ENCODE measurements at places on chromosomes 7 and 10.

- no peak for DNase-seq
These were observed 327.4 kb downstream of the CDK14 start for GRCh38 chr7:90923541-90923997.

DNA sequence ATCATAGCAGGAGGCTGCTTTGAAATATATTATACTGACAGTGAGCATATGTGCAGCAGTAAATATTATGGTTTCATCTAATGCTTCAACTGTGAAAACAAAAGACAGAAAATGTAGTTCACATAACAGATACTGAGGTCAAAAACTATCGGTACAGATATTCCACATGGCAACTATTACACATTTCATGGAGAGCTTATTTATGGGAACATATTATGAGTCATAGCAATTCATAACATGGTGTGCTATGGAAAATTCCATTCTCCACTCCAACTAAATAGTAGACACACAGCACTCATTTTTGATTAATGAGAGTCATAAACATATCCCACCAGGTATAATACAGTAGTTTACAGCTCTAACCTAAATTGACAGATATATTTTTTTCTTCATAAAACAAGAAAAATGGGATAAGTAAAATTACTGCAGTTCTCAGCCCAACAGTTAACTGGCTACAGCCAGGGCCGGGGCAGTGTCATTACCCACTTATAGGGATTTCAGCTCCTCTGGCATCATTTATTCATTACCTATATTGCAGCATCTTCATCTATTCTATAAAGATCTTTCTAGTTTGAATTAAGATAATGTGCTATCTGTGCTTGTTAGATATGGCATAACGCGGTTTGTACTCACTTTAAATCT is 475.6 kb upstream of the KLF6 start:
- no peak for DNase-seq

- no peak for DNase-seq
These were observed 19.2 kb upstream of the MET start for GRCh38 chr7:116652793-116653192.

DNA sequence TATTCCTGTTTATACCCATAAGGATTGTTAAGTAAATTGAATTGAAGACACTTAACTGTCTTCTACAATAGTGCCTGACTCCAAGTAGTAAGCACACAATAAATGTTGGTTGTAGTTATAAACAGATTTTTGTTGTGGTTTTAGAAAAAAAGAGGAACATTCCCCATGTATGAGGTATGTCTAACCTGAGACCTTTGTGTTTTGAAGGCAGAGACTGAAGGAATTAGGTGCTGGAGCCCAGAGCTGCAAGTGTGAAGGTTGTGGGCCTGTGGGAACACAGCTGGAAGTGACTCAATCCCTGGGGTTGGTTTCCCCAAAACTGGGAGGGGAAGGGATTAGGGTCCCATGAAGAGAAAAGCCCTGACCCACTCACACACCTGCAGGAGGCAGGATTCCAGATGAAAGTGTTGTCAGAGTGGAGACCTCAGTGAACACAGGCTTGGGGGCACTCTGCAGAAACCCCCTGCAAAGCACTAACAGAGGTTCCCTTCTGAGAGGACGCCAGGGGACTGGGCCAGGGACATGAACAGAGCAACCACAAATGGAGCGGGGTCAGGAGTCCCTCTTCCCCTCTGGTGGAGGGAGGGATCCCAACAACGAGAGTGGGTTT is 265.1 kb upstream of the KLF14 start:
- DNase-seq, result no peak

- no peak for DNase-seq
These were observed 38.4 kb upstream of the PSAP start for GRCh38 chr10:71889388-71889987.

DNA sequence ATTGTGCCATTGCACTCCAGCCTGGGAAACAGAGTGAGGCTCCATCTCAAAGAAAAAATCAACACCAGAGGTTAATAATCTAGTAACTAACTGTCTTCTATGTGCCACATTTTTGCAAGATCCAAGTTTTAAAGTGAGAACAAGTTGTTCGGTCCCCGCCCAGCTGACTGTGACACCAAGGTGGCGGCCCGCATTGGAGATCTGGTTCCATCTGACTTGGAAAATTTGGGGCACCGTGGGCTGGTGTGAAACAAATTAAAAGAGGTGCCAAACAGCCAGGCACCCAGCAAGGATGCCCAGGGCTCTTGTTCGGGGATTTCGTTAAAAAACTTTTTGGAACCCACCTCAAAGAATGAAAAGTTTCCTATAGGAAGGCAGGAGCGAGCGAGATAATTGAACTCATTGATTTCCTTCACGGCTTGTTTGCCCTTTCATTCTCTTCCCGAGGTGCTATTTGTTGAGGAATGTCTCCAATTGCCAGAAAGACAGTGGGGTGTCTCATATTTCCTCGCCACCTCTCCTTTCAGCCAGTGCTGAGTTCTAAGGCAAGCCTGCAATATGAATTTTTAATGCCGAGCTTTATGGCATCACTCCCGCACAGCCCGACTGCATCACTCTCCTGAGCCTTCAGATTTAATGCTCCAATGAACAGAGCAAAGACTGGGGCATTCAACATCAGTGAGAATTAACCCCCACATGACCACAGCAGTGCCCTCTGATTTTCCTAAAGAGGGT is 156.9 kb upstream of the SH2B2 start:
- DNase-seq, result no peak

DNA sequence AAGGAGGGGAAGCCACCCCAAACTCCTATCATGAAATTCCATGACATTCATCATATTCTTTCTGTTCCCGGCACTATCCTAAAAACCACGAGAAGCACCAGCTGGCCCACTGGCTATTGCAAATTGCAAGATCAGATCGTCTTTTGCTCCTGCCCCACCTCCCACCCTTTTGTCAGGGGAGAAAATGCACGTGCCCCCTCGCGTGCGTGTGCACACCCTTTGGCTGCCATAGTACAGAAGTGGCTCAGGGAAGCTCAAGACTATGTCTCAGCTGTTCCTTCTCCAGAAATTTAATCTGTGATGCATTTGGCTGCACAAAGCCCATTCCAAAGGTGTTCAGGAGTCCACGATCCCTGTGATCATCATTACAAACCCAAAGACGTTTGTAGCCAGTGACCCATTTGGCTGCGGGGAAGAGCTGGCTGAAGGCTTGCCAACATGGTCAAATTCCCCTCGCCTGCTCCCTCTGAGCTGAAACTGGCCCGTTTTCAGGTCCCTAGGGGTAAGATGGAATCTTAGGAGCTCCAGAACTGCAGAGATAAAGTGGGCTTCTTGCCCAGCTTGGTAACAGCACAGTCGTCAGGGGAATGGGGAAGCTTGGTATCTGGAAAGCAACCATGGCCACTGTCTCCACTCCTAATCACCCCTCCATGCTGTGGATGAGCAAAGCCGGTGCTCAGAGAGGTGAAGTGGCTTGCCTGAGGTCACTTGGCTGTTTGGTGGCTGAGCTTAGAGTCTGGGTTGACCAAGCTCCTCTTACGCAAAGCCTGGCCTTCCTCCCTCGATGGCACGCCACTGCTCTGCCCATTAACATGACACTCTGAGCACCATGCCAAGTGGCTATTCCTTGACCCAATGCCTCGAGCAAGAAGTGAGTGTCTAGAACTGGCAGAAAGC is 155.4 kb downstream of the NEURL1 start:
- DNase-seq, result no peak

DNA sequence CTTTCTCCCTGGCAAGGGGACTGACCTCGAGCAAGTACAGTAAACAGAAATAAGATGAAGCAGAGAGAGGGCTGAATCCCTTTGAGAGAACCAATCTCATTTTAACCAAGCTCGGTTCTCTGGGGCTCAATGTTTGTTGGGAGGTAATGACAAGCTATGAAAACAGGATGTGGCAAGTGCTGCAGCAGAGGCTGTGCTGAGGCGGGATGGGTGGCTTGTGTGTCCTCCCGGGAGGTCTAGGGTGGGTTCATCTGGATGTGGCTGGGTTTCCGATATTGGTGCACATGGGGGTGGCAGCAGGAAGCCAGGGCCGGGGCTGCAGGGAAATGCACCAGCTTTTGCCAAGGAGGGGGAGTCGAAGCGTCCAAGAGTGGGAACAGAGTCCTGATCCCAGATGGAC is 84.5 kb downstream of the AOAH start:
- DNase-seq, result no peak

DNA sequence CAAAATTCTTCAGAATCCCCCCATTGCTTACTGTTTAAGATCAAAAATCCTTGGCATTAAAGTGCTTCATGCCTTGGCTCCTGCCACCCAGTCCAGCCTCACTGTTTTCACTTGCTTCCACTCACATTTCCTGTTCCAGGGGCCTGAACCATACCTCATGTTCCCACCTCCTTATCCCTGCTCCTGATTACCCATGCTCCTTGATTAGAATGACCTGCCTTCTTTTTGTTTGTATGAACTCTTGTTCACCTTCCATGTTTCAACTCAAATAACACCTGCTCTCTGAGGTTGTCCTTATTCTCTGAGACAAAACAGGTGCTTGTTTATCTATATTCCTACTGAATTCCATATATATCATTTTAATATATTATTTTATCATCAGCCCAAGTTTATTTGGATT is 77.1 kb upstream of the VSTM2A start:
- no peak for DNase-seq

DNA sequence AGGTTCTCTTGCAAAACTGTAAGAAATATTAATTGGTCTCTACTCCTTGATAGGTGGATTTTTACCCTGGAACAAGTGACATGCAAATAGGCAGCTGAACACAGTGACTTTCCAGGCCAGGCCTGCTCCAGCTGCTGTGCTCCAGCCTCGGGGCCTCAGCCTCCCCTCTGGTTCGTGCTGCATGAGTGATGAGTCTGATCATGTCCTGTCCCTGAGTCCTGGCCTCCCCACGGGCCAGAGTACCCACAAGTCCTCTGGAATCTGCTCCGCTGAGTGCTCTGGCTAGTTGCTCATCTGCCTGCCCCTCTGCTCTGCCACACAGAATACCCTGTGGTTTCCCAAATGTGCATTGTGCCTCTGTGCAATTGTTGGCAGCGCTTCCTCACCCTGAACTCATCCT is 80.1 kb upstream of the PDZD8 start:
- DNase-seq, result no peak

DNA sequence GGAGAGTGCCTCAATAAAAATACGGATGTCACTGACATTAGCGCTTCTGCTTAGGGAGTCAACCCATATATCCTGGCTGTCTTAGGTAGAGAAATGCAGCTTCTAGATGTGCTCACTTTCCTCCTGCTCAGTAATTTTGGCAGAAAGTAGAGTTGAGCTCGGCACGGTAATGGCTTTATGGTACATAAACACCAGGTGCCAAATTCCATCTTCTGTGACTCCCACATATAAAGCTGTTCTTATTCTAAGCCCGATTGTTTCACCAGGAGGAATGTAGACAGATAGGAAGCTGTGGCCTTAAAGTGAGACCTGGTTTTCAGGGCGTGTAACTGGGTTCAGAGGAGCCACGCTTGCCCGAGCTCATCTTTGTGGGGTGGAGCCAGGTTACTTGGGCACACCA is 143.7 kb downstream of the CREB5 start:
- DNase-seq, result no peak

GRCh38 chr10:87674943-87675342 is 15.3 kb downstream of the PAPSS2 start:
- DNase-seq, result no peak

- no peak for DNase-seq
These were observed 183.9 kb downstream of the THSD7A start for GRCh38 chr7:11648101-11648500.

DNA sequence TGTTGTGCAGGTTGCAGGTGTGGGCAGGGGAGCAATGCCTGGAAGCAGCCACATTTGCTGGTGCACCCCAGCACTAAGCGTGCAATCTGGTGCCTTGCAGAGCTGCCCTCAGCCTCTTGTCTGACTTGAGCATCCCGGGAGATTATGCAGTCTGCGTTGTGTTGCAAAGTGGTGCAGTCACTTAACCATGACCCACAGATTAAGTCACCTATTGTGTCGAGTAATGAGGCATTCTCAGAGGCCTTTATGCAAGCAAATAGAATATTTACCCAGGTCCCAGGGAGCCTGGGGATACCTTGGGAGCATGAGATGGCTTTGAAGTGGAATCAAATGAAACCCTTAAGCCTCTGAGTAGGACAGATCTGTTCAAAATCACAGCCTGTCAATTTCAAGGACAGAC is 529.0 kb downstream of the TYW1 start:
- DNase-seq, result no peak

DNA sequence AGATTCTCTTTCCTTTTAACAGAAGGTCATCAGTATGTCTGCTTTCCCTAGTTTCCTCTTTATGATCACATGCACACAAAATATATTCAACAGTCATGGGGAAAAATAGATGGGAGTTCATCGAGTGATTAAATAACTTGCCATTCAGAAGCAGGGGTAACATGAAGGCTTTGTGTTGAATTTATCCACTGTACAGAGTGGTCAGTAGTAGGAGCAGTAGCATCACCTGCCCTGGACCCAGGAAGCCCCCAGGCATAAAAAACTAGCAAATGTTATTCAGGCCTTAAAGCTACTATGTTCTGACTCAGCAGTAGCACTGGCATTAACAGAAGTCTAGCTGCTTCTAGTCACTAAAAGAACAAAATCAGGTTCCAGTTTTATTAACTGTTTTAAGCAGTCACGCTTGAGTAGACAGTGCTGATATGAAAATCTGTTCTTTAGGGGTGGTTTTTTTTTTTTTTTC is 31.4 kb upstream of the FAM133B start:
- DNase-seq, result no peak

- DNase-seq, result no peak
These were observed 41.7 kb downstream of the ZWINT start for GRCh38 chr10:56319386-56319785.

DNA sequence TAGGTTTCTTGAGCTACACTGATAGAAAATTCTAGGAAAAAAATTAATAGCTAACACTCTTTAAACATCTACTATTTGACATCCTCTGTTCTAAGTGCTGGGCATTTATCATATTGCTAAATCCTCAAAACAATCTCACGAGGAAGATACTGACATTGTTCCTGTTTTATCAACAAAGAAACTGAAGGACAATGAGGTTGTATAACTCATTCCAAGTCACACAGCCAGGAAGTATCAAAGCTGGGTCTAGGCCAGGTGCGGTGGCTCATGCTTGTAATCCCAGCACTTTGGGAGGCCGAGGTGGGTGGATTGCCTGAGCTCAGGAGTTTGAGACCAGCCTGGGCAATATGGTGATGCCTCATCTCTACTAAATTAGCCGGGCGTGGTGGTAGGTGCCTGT is 51.6 kb upstream of the IL6 start:
- DNase-seq, result no peak

- no peak for DNase-seq
These were observed 60.5 kb downstream of the BICC1 start for GRCh38 chr10:58573144-58573543.

GRCh38 chr10:121242741-121243608 is 355.3 kb downstream of the FGFR2 start:
- no peak for DNase-seq

GRCh38 chr7:15679306-15679705 is 7.2 kb downstream of the MEOX2 start:
- no peak for DNase-seq

- no peak for DNase-seq
These were observed 50.5 kb upstream of the PRSS58 start for GRCh38 chr7:142308326-142308725.

GRCh38 chr7:34074421-34074820 is 169.1 kb downstream of the BMPER start:
- no peak for DNase-seq

- DNase-seq, result no peak
These were observed 31.5 kb upstream of the RBM20 start for GRCh38 chr10:110612629-110613028.

All from HEK293T (cell line).